Choroid plexus epithelial cell (primary cell): ENCODE measurements at places on chromosomes 4 and X.
A peak's percentile ranks its signal among the peaks of the same experiment; 100 is the strongest.

DNA sequence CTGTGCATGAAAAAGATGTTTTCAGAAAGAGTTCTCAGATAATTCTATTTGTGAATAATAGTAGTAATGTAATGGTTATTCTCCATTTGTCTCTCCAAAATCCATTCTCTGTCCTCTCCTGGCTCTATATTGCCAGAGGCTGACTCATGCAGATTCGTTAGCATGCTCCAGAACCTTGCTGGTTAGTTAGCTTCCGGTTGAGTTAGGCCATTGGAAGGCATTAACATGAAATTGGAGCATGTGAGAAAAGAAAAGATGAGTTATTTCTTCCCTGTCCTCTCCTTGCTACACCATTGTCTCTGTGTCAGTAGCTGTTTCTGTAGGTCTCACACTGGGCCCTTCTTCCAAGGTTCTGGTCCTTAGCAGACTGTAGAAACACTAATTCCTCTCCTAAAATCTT lies 23.5 kb upstream of the PRDM8 start:
- DNase-seq = peak; percentile 34

DNA sequence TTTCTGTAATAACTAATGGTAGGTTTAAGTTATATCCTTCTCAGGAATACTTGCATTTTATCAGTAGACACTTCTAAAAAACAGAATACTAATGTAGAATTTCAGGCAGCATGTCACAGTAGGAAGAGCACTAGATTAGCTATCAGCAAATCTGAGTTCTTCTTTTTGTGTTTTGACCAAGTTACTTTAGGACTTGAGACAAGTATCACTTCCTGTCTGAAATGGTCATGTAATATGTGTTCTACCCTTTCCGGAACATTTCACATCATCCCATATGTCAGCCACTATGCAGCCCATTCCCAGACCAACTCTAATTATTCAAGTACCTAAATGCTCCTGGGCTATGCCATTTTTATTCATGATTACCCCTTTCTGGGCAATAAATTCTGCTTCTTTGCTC lies 401.8 kb upstream of the RPS6KA3 start:
- DNase-seq = no peak

DNA sequence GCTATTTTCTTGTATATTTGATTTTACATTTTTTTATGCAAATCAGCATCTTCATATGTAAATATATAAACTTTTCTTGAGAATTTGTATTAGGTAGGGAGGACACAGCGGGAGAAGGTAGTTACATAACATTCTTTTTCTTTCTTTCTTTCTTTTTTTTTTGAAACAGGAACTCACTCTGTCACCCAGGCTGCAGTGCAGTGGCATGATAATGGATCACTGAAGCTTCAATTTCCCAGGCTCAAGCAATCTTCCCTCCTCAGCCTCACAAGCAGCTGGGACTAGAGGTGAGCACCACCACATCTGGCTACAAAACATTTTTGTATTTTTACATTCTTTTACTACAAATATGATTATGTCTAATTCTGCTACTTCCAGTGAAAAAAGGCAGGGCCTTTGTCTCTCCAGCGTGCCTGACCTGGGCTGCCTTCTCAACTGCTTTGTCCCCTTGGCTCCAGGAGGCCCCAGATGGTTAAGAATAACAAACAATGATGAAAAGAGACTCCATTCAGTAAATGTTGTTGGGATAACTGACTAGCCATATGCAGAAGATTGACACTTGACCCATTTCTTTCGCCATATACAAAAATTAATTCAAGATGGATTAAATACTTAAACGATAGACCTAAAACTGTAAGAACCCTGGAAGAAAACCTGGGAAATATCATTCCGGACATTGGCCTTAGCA lies 46.5 kb upstream of the FAT4 start:
- peak; percentile 21 for DNase-seq

DNA sequence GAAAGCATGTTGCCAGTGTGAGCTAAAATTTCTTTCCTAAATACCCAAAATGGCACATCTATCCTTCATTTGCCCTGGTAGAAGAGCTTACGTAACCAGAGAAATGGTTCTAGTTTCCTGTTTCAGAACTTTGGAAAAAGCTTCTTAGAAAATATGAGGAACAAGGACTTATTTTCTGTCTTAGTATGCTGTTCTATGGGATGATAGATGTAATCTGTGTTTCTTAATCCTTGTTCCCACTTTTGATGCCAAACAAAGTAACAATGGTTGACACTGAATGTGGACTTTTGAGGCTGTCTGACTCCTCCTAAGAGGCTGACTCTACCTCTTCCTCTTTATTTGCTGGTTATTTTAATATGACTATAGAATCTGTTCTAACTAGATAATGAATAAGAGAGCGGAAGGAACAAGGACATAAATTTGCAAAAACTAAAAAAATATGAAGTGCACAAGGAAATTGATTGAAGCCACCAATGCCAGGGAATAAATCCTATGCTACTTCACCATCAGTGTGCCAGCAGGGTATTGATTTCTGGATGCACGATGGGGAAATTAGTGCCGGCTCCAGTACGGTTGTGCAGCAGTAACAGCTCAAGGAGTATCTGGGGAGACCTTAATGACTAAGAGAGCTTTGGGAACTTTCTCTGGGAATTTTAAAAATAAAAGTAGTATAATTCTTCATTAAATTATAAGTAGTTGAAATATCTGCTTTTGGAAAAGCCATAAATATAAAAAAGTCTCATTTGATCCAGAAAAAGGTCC lies 39.4 kb upstream of the TET2 start:
- no peak for DNase-seq

DNA sequence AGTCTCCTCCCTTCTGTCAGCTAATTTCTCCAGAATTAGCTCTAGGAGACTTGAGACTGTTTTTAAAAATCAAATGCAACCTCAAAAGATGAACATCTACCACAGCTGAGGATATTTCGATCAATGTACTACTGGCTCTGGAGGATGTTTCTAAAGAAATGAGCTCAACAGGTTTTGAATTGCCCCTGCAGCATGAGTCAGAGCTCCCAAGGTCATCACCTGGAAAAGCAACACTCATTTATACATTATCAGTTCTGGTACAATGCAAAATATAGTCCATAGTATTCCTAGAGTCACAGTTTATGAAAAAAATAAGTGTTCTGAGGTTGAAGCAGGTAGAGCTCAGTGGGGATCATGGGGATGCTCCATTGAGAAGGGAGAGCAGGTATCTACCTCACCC lies 50.8 kb upstream of the MCF2 start:
- no peak for DNase-seq

DNA sequence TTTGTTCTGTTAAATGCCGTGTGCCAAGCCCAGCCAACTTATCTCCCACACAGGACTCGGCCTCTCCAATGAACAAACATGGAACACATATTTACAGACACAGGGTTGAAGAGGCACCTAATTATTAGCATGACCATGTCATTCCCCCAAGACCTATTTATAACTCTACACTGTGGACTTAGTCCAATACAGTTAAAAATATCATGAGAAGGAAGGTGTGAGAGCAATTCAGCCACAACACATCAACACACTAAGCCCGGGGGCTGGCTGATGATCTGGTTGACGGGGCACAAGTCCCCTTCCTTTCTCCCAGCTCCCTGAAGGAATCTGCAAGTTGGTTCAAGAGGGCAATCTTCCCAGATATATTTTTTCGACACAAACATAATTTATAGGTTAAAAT lies 28.1 kb downstream of the MANBA start:
- no peak for DNase-seq

DNA sequence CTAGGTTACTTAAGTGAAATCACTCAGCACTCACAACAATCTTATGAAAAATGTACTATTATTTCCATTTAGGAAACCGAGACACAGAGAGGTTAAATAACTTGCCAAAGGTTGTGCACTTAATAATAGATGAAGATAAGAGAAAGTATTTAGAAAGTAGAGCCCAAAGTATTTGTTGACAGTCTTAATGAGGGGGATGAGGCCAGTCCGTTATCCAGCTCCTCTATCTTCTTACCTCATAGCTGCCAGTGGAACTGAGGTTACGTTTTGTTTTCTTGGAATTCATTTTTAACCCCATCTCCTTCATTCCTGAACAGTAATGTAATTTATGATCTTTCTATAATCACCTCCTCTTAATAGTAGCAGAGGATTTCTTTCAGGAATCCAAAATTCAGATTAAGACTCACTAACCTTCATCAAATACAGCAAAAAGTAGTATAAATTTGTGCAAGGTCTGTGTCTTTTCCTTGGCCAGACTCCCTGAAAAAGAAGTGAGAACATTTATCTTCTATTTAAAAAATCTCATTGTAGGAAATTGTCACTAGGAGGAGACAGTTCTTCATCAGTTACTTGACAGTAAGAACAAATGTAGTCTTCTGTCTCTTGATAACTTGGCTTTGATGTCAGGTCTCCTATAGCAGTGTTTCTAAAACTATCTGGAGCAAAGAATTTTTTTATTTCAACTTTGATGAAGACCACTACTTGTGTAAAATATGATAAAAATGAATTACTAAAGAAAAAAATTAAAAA lies 35.5 kb downstream of the F8 start:
- DNase-seq = peak; percentile 26

GRCh38 chr4:133775469-133775868 lies 426.1 kb downstream of the PABPC4L start:
- no peak for DNase-seq

DNA sequence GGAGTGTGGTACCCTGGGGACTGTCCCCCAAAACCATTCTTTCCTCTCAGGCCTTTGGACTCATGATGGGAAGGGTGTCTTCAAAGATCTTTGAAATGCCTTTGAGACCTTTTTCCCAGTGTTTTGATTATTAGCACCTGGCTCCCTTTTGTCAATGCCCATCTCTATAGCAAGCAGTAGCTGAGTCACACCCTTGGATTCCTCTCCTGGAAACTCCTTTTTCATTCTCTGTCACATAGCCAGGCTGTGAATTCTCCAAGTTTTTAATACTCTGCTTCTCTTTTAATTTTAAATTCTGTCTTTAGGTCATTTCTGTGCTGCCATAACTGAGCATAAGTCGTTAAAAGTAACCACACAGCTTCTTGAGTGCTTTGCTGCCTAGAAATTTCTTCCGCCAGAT lies 29.7 kb downstream of the IL21 start:
- DNase-seq = no peak

GRCh38 chr4:537436-538264 lies 38.4 kb downstream of the TMEM271 start:
- DNase-seq = no peak

GRCh38 chrX:136094962-136095361 lies 52.4 kb upstream of the FHL1 start:
- peak; percentile 32 for DNase-seq

DNA sequence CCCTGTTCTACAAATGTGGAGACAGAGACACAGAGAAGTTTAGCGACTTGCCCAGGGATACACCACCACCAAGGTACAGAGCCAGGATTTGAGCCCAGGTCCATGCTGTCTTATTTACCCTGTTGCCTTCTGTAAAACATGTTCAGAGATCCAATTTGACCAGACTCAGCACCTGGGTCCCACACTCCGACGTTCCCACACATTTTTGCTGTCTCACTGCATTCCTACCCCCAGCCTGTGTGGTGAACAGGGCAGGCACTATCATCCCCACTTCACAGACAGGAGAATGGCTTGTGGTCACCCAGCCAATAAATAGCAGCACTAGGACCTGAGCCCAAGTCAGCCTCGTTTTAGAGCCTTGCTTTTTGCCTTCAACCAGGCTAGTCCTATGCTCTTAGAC lies 102.8 kb downstream of the PJA1 start:
- no peak for DNase-seq
